ENCODE measurements at places on chromosomes 4 and X.
A peak's percentile ranks its signal among the peaks of the same experiment; 100 is the strongest.

- DNase-seq, result no peak
Measured at GRCh38 chrX:102154218-102154860, 1.4 kb downstream of the BEX5 start.

GRCh38 chrX:121307449-121307848 lies 260.0 kb downstream of the GLUD2 start:
- DNase-seq, result peak; percentile 10

- no peak for DNase-seq
Measured at GRCh38 chrX:78119521-78120227, 15.6 kb downstream of the PGK1 start.

DNA sequence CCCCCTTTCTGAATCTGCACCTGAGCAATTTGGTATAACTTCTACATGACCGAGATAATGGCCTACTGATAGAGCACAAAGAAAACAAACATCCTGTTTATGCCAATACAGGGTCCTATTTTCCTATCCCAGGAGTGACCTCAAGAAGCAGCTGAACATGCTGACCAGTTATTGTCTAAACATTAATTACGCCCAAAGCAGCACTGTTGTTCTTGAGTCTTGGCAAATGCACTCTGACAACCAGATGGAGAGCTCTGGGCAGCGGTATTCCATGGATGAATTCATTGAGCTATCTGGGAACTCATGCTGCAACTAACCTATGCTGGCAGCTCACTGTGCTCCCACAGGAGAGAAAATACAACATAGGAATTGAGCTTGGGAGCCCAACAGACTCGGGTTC lies 52.6 kb downstream of the PCYT1B start:
- DNase-seq, result no peak

GRCh38 chr4:78532046-78532445 lies 19.5 kb upstream of the ANXA3 start:
- no peak for DNase-seq

GRCh38 chrX:132425744-132426318 lies 63.0 kb downstream of the MBNL3 start:
- DNase-seq, result no peak

DNA sequence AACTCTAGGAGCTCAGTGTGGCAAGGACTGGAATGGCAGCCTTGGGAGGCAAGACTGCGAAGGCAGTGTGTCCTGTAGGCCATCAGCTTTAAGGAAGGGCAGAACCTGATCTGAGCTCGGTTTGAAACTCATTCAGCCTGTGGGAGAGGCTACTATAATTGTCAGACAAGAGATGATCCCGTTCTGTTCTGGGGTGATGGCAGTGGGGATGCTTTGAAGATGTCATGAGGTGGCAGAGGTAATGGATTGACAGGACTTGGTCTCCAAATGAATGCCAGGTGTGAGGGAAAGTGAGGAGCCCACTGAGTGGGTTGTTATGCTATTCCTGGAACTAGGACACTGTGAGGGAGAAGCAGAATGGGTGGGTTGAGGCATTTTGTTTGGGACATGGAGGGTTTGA lies 144.9 kb downstream of the PJA1 start:
- DNase-seq, result no peak

GRCh38 chr4:179662522-179662921 lies 2220.3 kb upstream of the AGA start:
- DNase-seq, result no peak

DNA sequence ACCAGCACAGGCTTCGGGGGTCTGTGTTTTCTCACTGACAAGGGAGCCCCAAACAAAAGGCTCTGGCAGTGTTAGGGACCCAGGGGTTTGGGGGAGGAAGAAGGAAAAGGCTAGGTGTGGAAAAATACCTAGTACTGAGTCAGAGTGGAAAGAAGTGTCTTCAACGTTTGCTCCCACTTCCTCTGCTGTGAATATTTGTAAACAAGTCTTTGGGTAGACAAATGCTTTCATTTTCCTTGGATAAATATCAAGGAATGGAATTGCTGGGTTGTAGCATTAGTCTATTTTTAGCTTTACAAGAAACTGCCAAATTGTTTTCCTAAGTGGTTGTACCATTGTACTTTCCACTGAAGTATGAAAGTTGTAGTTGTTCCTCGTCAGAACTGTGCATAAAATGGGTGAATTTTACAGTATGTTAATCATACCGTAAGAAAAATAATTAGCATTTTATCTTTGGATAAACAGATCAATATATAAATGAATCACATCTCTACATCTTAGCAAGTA lies 17.4 kb downstream of the COL4A5 start:
- DNase-seq, result no peak
